T-cell (primary cell): ENCODE measurements at places on chromosomes 11 and 22. TPM values are rescaled to one million over a fixed set of nuclear protein-coding genes. Genes with fewer than 3 reads are reported as not detected.

The SLC1A2 gene
- 0.08 TPM for total RNA-seq

The SCUBE1 gene
- total RNA-seq, result not detected

- DNase-seq, result no peak
- no peaks in the 10 kb centered on the region for H3K36me3 ChIP-seq
- no peak overlapping the region for H3K4me3 ChIP-seq
- H3K4me1 ChIP-seq, result no peaks in the 10 kb centered on the region
- no peaks in the 10 kb centered on the region for H3K27me3 ChIP-seq
- H3K27ac ChIP-seq, result no peak overlapping the region
These were observed 35.4 kb downstream of the NXPE2 start for GRCh38 chr11:114713756-114714155.

GRCh38 chr11:68122936-68123539, 1.9 kb upstream of the CHKA start:
- no peak overlapping the region for H3K27ac ChIP-seq
- DNase-seq, result no peak
- H3K36me3 ChIP-seq, result no peaks in the 10 kb centered on the region
- no peaks in the 10 kb centered on the region for H3K27me3 ChIP-seq

DNA sequence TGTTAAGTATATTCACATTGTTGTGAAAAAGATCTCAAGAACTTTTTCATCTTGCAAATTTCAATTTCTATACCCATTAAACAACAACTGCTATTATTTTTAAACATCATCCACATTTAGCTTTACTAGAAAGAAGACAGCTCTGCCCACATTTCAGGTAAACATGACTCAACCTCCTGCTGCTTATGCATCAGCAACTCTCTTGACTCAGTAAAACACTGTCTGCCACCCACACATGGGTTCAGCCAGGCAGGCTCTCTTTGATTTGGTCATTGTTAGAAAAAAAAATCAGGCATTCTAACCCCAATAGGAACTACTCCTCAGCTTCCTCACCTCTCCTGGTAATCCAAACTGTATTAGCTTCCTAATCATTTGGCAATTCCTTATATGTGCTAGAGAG, 5.1 kb upstream of the ENDOD1 start:
- H3K27ac ChIP-seq, result no peak overlapping the region
- no peak for DNase-seq
- no peaks in the 10 kb centered on the region for H3K27me3 ChIP-seq
- peaks cover 2% of the 10 kb centered on the region for H3K4me1 ChIP-seq
- no peak overlapping the region for H3K4me3 ChIP-seq
